ENCODE measurements at places on chromosomes 1 and 21.
A peak's percentile ranks its signal among the peaks of the same experiment; 100 is the strongest.

DNA sequence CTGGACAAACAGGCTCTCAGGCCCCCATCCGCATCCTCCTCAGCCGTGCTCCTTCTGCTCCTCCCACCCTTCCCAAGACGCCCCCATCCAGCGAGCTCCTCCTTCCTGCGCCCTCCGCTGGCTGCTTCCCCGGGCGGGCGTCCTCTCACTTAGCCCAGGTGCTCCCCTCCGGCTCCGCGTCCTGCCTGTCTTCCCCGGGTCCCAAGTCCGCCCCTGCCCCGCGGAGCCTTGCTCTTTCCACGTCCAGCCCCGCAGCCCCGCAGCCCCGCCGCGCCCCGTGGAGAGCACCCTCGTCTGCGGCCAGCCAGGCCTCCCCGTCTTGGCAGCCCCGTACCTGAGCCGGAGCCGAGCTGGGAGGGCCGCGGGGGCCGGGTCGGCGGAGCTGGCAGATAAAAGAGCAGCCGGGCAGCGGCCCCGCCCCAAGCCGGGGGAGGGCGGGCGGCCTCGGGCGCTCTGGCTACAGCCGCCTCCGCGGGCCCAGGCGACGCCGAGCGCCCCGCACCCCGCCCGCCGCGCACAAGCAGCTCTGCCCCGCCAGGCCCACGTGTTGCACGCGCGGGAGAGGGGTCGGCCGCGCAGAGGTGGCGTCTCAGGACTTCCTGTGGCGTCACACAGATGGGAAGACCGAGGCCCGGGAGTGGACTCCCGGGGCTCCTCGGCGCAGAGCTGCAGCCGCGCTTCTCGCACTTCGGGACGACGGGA is at the start of gene PAQR7:
PAQR7 (minus strand) TSS at position 555 of the 702 bp plus-strand sequence. CDS start 11,869 bp downstream, outside the sequence.
- DNase-seq: no peak

DNA sequence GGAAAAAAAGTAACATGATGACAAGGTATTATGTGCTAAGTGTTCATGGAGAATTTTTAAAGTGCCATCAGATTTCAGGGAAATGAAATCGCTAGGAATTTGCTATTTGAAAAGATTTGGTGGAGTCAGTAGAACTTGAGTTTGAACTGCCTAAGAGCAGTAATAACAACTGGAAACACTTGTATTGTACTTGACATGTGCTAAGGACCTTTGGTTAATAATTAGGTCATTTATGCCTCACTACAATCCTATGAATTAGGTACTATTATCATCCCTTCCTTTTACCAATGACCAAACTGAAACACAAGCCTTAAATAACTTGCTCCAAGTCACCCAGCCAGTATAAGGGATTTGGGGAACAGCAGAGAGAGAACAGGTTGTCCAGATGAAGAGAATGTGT is 133.4 kb downstream of the NTNG1 start:
- DNase-seq: no peak

GRCh38 chr1:76625886-76626678 is 241.2 kb upstream of the ST6GALNAC5 start:
- no peak for DNase-seq

DNA sequence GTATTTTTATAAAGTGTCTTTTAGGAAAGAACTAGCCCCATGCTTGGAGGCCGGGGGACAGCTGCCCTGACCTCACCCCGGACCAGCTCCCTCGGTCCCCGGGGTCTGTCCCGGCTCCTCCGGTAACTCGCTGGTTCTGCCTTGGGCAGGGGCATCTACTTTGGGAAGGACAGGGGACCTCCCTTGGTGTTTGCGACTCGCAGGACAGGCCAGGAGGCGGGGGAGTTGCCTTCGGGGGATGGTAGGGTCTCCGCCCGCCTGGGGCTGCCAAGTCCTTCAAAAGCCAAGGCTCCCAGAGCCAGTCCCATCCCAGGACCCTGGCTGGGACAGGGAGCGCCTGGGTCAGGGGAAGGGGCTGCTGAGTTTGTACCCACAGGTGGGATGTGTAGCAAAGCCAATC is 157.9 kb downstream of the PEX14 start:
- DNase-seq: no peak

GRCh38 chr1:17502326-17502778 is 37.1 kb upstream of the ARHGEF10L start:
- peak; percentile 83 for DNase-seq
